ENCODE measurements at places on chromosomes 6 and 20.
A peak's percentile ranks its signal among the peaks of the same experiment; 100 is the strongest.

GRCh38 chr6:106184629-106185028, 98.5 kb downstream of the PRDM1 start:
- no peak for DNase-seq

- no peak for DNase-seq
Observed at GRCh38 chr6:163354085-163354484, 60.4 kb upstream of the QKI start.

- no peak for DNase-seq
Observed at GRCh38 chr6:1575210-1576041, 34.3 kb upstream of the FOXC1 start.

GRCh38 chr20:4555188-4555890, 166.4 kb upstream of the PRND start:
- DNase-seq: no peak

GRCh38 chr6:63805808-63806572, 170.4 kb downstream of the PHF3 start:
- DNase-seq: peak; percentile 68

DNA sequence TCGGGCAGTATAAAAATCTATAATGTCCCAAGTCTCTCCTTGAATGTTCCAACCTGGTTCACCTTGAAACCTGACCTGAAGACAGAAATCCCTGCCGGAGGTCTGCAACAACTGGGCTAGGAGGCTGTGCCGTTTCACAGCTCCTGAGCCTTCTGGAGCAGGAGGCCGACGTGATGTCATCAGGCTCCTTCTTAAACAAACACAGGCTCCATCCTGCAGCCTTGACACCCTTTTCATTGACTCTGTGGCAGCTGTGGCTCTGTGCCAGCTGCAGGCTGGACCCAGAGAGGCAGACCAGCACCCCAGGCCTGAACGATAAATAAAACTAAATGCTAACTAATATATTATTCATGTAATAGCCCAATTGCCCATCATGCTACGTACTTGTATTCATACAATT, 483.9 kb downstream of the CD83 start:
- no peak for DNase-seq

DNA sequence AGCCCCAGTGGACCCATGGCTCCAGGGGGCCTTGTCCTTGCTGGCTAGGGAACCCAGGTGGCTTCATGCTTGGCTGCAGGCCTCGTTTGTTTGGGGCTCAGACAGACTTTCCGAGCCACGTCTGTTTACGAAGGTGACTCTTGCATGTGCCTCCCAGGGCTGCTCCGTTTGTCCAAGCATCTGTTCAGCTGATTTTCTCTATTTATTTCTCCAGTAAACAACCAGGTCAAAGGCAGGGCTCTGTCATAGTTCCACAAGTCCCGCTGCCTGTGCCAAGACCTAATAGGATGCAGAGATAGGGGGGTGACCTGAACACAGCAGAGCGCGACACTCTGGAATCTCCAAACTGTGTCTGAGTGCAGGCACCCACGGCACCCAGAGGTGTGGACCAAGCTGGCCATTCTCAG, 12.8 kb upstream of the SPO11 start:
- DNase-seq: no peak

GRCh38 chr20:671252-672030, 4.2 kb downstream of the SCRT2 start:
- no peak for DNase-seq

DNA sequence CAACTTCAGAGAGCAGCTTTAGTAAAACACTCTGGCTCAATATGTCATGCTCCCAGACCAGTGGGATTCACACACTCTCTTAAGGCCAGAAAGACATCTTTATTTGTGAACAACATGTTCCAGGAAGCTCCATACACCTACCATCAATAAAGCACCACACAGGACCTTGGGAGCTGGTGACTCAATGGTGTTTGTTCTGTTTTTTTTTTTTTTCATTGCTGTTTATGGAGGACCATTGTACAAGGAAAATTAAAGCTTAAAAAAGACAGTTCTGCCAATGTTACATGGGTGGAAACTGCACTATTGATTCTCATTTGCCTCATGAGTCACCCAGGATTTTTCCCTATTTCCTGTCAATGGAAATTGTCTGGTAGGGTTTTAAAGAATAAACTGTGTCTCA, 36.3 kb upstream of the TENT5A start:
- DNase-seq: no peak

DNA sequence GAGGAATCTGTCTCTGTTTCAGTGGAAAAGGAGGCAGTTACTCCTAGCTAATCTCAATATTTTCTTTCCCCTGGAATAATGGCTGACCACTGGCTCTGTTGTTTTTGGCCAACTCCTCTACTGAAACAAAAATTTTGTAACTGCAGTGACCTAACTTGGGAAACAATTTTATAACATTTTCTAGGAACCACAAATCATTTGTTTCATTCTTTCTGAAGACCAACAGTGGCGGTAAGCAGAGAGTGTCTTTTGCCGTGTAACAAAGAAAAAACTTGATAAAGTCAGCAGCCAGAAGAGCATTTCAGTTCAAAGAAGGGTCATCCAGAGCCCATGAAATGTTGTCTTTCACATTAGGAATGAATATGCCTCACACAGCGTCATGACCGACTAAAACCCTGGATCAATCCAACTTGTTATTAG, 11.8 kb upstream of the BFSP1 start:
- peak; percentile 32 for DNase-seq

DNA sequence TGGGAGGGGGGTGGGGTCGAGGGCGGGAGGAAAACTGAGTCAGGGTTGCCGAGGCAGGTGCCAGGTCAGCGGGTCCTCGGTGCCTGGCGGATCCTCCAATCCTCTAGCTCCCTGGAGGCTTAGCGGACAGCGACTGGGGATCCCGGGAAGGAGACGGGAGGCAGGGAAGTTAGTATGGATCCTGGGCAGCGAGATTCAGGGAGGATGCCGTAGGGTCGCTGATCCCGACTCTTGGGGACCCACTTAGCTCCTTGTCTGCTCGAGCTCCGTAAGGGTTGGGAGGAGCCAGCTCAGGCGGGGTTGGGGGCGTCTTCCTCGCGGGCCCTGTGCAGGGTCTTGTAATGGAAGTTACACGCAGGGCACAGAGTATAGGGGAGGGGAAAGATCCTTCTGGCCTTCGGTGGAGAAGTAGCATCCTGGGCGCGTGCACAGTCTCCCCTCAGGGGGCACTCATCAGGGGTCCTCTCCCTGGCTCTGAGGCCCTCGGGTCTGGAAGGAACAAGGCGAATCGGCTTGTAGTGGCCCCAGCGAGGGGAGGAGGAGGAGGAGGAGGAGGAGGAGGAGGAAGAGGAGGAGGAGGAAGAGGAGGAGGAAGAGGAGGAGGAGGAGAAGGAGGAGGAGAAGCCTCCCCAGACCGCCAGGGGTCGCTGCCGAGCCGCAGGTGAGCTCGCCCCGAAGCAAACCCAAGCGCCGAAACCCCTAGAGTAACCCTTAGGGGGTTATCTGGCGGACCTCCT, 6.4 kb upstream of the SLC12A5 start:
- DNase-seq: no peak

GRCh38 chr6:125859727-125860126, 69.0 kb downstream of the NCOA7 start:
- no peak for DNase-seq

GRCh38 chr6:63527658-63528514, 44.4 kb upstream of the LOC128125822 start:
- DNase-seq: peak; percentile 95

- no peak for DNase-seq
Observed at GRCh38 chr6:130167655-130168054, 55.1 kb downstream of the SAMD3 start.

DNA sequence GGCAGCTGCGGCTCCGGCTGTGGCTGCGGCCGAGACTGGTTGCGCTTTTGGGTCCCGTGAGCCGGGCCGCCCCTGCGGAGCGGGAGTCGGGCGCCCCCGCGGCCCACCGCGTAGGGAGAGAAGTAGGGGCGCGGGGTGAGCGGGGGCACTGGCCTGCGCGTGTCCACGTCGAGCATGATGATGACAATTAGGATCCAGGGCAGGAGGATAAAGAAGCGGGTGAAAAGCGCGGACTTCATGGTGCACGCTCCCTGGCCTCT, 739 bp downstream of the B3GAT2 start:
- DNase-seq: no peak

DNA sequence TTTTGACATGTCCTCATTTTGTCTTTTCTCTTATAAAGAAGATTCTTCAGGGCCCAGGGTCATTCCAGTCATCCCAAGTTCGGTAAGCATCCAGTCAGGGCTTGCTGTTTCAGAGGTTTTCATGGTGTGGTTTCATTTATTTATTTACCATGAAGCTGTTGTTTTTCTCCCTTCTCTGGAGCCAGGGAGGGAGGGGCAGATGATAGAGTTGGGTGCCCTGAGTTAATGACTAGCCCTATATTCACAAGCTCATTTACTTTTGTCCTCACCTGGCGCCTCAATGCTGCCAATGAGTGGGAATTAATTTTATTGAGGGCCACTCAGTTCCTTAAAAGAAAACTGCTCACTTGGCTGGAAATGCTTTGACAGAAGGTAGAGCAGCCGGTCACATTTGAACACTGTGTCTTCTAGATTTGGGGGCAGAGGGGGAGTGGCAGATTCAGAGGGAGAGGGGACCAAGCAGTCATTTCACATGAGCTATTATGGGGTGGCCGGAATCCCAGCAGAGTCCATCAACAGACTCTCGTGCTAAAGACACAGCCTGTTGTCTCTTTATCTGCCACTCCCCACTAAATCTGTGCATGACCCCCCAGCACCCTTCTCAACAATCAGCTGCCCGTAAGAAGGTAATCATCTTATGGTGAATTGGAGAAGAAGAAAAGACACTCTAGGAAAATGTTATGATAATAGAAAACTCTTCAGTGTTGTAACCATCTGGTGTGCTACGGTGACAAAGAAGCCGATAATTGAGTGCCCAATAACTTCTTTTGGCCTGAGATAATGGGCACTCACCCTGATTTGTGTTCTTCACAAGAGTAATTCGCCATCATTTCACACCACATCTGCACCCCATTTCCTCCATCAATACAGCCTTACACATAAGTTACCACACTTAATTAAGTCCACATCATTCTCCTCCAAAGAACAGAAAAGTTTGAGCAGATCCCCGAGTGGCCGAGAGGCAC, 573.5 kb upstream of the JAG1 start:
- DNase-seq: no peak

DNA sequence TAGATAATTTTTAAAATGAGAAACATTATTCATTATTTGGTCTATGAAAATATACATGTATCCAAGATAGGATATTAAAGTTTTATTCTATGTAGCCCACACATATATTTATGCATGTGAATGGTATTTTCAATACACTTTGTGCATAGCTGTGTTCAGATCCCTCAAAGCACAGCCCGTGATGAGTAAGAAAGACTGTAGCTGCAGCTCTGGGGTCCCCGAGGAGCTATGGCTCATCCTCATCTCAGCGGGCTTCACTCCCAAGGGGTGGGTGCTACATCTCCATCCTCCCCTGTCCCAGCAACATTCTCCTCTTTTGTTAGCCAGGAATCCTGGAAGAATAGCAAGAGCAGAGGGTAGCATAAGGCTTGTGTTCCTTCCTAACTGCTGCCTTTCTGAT, 130.8 kb downstream of the SAMD5 start:
- no peak for DNase-seq

DNA sequence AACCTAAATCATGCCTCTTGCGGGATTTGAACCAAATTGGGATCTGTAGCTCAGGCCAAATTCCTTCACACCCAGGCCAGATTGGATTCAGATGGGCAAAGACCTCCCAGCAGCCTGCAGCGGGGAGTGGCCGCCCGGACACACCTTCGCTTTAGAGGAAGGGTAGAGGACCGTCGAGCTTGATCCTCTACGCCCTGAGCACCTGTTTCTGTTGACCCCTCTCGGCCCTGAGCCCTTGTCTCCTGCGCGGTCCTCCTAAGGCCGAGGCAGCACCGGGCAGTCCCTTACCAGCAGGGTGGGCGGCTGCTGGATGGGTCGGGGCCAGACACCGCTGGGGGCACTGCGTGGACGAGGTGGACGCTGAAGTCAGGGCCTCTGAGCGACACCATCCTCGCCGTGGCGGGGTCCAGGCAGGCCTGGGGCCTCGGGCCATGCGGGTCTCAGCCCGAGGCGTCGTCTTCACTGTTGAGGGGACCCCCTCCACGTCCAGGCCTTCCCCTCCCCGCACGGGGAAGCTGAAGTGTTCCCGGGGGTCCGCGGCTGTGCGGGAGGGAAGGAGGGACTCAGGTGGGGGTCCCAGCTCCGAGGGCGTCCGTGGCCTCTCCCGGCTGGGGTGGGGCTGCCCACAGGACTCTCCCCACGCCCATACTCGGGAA, 114.8 kb downstream of the SMOC2 start:
- no peak for DNase-seq

- no peak for DNase-seq
Observed at GRCh38 chr6:15993716-15994228, 135.1 kb upstream of the MYLIP start.
